ENCODE measurements at places on chromosomes 3 and 15. TPM values are rescaled to one million over a fixed set of nuclear protein-coding genes. Genes with fewer than 3 reads are reported as not detected.

Gene CCK
- not detected for total RNA-seq

Gene ADAMTS7
- 35.8 TPM for total RNA-seq

Gene SLC51B
- not detected for total RNA-seq

Gene COL6A5
- not detected for total RNA-seq

DNA sequence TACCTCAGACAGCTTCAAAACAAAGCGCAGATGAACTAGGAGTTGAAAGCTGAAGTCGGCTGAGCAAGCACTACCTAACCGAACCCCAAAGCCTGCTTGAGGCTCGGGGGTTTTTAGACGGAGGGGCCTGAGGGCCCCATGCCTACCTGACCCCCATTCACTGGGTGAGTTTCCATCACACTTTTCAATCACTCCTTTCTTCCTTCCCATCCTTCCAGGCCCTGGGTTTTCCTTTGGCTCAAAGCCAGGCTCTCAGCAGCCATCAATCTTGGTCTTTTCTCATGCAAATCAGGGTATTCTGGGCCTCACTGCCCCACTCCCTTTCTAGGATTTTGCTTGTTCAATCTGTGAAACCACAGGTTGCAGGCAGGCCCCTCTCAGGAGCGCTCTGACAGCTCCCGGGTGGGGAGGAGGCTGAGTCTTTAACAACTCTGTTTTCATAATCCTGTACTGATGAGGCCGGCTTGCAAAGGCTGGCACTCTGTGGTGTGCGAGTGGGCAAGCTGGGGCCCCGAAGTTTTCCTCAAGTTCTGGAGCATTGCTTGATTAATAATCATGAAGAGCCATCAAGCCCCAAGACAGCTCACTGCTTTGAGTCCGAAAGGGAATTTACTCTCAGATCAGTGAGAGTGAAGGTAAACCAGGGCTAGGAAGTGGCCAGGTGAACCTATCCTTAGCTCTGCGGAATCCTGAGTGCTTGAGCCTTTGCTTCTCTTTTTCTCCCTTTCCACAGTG lies 97.6 kb downstream of the FRMD4B start:
- DNase-seq, result no peak

- no peak for DNase-seq
These were observed 67.7 kb downstream of the SCAPER start for GRCh38 chr15:76837474-76837873.

GRCh38 chr3:195888981-195889869 lies 19.1 kb downstream of the TNK2 start:
- DNase-seq, result no peak

All from left cardiac atrium (tissue), 4 donors.